ENCODE measurements at places on chromosomes 6 and 20.

DNA sequence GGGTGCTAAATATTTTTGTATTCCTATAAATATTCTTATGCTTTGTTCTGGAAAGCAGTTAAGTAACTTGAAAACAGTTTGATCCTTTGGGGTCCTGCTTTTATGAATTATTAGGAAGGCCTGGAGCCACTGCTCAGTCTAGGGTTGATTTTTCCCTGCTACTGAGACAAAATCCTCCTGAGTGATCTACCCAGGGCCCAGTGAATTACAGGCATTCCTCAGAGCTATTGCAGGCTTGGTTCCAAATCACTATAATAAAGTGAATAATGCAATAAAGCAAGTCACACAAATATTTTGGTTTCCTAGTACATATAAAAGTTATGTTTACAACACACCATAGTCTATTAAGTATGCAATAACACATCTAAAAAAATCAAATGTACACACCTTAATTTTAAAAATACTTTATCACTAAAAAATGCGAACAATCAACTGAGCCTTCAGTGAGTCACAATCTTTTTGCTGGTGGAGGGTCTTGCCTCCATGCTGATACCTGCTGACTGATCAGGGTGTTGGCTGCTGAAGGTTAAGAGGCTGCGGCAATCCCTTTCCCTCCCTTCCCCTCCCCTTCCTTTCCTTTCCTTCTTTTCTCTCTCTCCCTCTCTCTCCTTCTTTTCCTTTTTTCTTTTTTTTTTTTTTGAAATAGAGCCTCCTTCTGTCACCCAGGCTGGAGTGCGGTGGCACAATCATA lies 43.0 kb downstream of the DNAAF9 start:
- DNase-seq: no peak

GRCh38 chr20:46073024-46073423 lies 16.7 kb downstream of the NCOA5 start:
- DNase-seq: no peak

GRCh38 chr20:10747019-10747418 lies 73.2 kb upstream of the JAG1 start:
- no peak for DNase-seq

- peak; percentile 54 for DNase-seq
These were observed 52.3 kb downstream of the MOCS1 start for GRCh38 chr6:39881851-39882530.

- no peak for DNase-seq
These were observed 83.4 kb downstream of the JARID2 start for GRCh38 chr6:15329197-15329671.

DNA sequence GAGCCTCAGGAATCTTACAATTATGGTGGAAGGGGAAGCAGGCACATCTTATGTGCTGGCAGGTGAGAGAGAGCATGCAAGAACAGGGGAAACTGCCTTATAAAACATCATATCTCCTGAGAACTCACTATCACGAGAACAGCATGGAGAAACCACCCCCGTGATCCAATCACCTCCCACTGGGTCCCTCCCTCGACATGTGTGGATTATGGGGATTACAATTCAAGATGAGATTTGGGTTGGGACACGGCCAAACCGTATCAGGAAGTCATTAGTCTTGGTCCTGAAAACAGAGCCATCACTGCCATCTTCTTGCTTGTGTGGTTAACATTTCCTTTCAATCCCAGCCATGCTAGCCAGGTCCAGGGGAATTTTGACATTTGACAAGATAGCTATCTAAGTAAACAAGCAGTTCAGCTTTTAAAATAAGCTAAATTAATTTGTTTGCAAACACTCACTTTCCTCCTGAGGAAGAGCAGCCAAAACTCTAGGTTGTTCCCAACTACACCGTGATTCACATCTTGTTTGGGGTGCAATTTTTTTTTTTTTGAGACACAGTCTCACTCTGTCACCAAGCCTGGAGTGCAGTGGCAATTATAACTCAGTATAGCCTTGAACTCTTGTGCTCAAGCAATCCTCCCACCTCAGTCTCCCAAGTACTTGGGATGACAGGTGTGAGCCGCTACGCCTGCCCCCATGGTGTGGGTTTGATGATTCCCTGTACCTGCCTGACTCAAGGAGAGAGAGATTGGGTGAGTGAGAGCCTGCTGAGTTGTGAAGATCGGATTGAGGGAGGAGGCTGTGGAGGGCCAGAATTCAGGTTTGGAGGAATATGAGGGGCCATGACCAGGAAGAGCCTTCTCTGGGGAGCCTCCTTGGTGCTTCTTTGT lies 13.0 kb upstream of the PPP1R14C start:
- DNase-seq: no peak

Measured in right forelimb (tissue), 1 donor.